Stimulated activated CD4-positive, alpha-beta T cell treated with anti-CD3 and anti-CD28 coated beads, TNF-alpha, amount 100 ng/mL, for 4 hours (primary cell): ENCODE measurements at places on chromosomes 1 and 21.
A peak's percentile ranks its signal among the peaks of the same experiment; 100 is the strongest.

GRCh38 chr1:183327434-183328290 lies 90.5 kb downstream of the NMNAT2 start:
- DNase-seq: no peak

DNA sequence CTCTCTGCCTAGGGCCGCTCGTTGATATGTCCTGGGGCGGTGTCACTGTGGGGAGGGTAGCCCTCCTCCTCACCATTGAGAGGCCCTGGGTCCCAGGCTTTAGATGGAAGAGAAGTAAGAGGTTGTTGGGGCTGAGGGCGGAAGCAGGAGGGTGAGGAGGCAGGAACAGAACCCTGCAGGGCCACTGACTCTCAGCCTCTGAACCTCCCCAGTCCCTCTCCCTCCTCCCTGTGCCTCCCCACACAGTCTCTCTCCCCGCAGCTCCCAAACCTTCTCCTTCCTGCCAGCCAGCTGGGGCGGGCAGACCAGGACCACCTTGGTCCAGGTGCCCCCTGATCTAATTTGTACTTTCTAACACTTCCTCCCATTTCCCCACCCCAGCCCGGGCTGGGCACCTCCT lies 14.3 kb upstream of the FAM131C start:
- DNase-seq: no peak

GRCh38 chr1:230401763-230402294 lies 24.3 kb downstream of the PGBD5 start:
- DNase-seq: no peak

DNA sequence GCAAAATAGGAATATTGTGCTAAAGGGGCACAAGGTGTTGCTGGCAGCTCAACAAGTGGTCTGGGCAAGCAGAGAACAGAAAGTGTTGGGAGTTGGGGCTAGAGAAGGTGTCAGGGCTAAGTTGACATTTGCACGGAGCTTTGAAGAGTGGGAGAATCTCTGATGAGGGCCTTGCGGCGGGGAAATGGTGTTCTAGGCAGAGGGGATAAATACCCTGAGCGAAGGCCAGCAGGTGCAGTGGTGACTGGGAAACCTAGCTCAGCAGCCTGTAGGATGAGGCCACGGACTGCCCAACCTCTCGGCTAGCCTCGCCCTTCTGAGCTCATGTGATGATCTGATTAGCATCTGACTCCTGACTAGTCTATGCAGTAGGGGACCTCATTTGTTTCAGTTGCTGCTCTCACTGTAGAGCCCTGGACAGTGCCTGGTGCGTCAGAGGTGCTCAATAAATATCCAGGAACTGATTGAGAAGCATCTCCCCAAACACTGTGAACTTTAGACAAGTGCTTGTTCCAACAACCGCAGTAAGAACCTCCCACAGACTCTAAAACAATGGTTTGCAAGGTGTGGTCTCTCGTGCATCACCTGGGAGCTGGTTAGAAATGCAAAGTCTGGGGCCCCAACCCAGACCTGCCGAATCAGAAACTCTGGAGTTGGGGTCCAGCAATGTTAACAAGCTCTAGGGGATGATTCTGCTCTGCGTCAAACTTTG lies 1.0 kb upstream of the FOXO6 start:
- DNase-seq: no peak

GRCh38 chr1:111699268-111699667 lies 39.9 kb downstream of the INKA2 start:
- DNase-seq: no peak

DNA sequence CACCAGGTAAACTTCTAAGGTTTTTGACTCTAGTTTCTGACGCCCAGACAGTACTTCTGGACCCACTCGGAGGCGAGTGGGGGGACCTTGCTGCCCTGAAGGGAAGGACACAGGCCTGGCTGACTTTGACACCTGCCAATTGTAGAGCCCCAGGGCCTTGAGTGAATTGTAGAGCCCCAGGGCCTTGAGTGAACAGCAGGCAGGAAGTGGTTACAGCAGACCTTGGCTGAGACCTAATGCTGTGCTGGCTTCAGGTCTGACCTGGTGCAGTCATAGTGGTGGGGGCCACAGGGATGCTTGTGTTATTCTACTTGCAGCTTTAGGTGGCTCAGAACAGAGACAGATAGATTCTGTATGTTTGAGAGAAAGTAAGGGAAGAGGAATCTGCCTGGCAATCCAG lies 344.3 kb downstream of the DUSP10 start:
- no peak for DNase-seq

DNA sequence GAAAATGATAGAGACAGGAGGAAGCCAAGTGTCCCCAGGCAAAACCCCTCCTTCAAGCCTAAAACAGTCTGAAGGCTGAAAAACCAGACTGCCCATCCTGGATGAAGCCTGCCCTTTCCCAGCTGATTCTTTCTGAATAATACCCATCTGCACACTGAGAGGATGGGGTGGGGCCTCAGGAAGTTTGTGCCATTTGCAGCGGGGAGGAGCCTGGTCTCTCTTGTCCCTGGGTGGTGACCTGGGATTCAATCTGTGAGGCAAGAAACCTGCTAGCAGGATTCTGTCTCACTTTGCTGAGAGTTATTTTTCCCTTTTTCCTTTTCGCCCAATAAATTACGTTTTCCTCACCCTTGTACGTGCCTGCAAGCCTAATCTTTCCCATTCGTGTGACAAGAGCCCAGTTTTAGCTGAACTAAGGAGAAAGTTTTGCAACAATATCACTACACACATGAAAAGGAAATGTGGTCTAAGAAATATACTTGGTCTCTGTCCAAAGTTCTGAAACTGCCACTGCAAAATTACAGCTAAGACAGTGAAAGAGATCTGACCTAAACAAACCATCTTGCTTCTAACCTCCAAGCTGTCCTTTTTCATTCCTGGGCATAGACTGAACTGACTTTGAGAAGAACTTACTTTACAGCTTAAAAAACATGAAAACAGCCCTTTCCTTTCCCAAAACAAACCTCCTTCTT lies 105.0 kb downstream of the COP1 start:
- DNase-seq: no peak

DNA sequence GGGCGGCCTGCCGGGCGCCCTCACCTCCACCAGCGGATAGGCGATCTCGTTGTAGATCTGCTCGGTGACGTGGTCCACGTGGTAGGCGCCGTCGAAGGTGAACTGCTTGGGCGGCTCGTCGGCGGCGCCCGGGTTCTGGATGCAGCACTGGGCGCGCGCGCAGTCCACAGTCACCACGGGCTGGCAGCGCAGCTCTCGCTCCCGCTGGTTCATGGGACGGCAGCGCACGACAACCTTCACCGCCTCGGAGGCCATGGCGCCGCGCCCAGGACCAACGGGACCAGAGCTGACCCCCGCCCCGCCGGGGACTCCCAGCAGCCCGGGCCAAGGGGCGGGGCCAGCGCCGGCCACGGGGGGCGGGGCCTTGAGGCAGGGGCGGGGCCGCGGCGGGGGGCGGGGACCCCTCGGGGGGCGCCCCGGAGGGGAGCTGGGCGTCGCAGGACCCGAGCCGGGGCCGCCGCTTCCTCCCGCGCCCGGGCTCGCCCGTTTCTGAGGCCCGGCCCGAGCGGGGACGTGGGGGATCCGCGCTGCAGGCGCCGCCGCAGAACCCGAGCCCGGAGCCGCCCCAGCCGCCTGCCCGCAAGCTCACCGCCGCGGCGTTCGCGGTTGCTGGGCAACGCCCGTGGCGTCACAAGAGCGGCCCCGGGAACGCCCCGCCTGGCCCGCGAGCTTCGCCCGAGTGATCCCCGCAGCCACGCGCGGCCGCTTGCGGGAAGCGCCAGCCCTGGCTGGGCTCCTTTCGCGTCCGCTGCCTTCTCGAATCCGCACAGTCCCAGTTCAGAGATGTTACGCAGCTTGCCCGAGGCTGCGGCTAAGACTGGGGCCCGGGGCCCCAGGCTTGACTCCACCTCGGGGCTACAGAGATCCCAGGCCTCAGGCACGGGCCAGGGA lies at the start of gene KIF17:
TSS of gene KIF17 (minus strand) at position 556 of the 891 bp plus-strand sequence. CDS start at position 255, 301 bp downstream.
- peak; percentile 56 for DNase-seq

- DNase-seq: no peak
Observed at GRCh38 chr1:161200992-161201835, 953 bp upstream of the NDUFS2 start.

DNA sequence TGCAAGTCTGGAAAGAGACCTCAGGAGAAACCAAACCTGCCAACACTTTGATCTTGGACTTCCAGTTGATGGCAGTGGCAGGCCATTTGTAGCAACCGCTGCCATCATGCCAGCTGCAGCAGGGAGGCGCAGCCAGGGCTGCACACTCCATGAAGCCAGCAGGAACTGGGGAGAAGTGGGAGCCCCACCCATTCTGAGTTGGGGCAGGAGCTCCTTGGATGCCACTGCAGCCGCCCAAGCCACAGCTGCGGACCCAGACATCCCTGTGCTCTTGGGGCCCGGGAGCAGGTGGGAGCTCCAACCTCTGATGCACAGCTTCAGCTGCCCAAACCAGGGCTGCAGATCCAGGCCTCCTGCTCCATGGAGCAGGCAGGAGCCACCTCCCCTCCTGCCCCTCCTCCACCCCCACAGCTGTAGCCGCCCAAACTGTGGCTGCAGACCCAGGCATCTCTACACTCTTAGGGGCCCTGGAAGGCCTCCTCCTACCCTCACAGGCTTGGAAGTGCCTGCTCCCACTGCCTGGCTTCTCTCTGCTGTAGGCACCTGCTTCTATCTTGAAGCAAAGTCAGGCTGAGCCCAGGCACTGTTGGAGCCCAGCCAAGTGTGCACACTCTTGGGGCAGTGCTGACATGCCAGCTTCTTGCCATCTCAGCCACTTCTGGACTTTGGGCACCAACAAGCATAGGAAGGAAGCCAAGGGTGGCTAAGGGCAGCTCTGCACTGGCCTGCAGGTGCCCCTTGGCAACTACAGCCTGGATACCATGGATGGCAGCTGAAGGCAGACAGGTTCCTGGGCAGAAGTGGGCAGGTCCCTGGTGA lies 20.0 kb upstream of the DISP1 start:
- DNase-seq: no peak

DNA sequence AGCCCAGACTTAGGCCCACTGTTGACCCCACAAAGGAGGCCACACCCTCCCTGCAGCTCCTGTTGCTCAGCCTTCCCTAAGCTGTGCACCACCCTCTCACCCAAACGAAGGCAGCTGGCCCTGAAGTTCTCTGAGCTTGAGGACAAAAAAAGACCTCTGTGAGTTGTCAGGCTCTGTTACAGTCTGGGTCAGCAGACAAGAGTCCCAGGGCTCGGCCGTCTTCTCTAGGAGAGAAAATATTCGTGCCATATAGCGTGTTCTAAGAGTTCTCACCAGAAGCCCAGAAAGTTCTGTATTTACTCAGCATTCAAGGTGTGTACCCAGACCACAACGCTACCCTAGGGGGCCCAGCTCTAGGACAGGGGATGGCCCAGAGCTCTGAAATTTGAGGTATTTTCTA lies 25.5 kb upstream of the LYST start:
- DNase-seq: no peak

DNA sequence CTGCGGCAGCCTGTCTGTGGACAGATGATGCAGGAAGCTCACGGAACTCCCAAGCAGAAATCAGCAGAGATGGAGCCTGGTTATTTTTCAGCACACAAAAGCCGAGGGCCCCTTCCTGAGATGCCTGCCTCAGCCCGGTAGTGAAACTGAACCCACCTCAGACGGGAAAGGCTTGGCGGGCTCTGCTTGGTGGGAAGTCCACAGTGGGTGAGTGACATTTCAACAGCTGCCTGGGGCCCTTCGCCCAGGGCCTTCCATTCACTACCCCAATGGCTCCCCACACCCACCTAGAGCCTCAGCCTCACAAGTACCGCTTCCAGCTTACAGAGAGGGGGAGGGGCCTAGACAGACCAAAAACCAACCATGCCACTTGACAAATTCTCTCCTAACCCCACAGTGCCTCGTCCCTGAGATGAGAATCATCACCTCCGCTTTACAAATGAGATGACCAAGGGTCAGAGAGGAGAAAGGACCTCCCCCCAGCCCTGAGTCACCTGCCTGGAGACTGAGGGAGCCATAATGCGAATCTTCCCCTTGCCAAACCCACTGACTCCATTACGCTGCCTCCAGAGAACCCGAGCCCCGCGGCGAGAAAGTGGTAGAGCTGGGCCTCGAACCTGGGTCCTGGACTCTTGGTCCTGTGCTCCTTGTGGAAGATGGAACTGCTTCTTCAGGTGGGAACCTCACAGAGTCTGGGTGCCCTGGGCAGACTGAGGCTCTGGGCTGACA lies 3.4 kb upstream of the ECE1 start:
- no peak for DNase-seq

- DNase-seq: no peak
Observed at GRCh38 chr1:68506386-68506785, 9.5 kb upstream of the DEPDC1 start.

- DNase-seq: no peak
Observed at GRCh38 chr1:18869847-18870594, 10.6 kb upstream of the TAS1R2 start.

GRCh38 chr1:67332653-67333529 lies 25.2 kb downstream of the IL12RB2 start:
- DNase-seq: no peak

DNA sequence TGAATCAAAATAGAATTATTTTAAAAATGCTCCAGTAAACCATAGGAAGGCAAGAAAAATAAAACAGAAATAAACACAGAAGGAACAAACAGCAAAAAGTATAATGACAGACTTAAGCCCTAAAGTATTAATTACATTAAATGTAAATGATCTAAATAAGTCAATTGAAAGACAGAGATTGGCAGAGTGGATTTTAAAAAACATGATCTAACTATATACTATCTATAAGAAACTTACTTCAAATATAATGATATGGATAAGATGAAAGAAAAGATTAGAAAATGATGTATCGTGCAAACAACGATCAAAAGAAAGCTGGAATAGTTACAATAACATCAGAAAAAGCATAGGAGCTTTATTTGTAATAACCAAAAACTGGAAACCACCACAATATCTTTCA lies 90.8 kb downstream of the CAMK2N1 start:
- no peak for DNase-seq

GRCh38 chr1:181064011-181064623 lies 24.4 kb upstream of the IER5 start:
- DNase-seq: no peak

DNA sequence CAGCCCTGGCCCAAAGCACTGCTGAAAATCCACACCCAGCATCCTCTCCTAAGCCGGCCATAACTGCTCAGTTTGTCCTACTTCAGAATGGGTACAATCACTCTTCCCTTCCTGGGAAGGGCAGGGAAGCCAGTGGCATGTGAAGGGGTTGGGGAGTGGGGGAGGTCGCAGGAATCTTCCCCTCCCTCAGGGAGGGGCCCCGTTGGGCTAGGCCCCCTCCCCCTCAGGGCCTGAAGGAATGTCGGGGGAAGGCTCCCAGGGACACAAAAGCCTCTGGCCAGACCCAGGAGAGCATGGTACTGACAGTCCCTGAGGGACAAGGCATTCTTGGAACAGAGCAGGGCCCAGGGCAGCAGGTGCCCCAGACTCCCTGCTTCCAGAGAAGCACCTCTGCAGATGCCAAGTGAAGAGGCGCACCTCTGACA lies 1.2 kb downstream of the ELOVL1 start:
- DNase-seq: no peak

DNA sequence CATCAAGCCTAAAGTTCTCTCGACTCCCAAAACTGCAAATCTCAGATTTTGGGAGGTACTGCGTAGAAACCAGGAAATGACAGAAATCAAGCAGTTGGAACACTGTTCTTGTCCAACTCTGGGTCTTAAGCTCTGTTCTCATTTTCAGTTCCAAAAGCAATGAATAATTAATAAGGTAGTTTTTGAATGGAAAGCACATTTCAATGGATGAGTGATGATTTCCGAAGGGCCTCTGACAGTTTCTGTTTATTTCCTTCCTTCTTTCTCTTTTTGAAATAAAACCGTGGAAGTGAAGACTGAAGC lies 20.9 kb upstream of the TARBP1 start:
- no peak for DNase-seq
